NAMALWA (cell line): ENCODE measurements at places on chromosomes 2 and 18.

- DNase-seq, result no peak
These were observed 1.0 kb downstream of the AGAP1 start for GRCh38 chr2:235494716-235495372.

DNA sequence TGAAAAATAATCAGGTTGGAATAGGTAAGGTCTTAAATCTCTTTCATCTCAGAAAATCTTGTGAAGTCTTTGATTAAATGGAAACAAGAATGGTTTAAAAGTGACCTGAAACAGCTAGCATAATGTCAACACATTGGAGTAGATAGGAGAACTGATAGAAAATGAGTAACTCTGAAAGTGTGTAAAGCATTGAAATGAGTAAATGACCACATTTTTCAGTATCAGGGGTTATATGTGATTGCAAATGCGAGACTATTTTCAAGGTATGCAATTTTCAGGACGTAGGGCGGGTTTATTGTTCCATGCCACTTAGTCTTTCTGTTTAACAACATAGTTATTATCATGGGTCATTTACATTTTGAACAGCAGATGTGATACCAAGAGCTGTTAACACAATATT lies 1383.2 kb downstream of the LRP1B start:
- no peak for DNase-seq

- DNase-seq, result peak; percentile 18
These were observed 382.3 kb upstream of the CRIM1 start for GRCh38 chr2:35973132-35973736.

DNA sequence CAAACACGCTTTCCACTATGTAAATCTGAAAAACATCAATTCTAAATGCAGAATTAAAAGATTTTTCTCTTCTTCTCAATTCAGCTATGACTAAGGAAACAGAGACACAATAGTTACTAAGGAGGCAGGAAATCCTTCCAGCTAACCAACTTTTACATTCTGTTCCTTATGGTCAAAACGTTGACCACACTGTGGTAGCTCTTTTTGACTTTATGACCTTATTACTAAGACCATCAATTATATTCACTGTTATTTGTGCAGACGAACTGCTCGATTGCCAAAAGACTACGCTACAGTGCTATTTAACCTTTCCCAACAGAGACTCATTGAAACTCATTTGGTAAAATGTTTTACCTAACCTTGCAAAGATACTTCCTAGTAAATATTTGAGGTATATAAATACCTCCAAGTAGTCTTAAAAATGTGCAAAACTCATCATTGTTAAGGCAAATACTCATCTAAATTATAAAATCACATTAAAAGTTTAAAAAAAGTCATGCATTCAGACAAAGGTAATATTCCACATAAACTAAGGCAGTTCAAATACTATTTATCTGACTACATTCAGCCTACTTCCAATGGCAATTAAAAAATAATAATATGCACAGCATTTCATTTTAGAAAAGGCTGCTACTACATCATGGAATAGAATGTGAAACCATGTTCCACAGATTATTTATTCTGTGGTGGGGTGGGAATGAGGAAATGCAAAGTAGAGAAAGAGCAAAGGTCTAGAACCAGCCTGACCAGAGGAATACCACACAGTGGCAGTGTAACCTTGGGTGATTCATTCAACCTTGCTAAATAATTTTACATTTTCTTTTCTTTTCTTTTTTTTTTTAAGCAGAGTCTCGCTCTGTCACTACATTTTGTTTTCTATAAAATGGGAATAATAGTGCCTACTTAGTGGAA lies 139.9 kb downstream of the THADA start:
- DNase-seq, result no peak

GRCh38 chr18:36326771-36327170 lies 29.3 kb downstream of the FHOD3 start:
- no peak for DNase-seq

DNA sequence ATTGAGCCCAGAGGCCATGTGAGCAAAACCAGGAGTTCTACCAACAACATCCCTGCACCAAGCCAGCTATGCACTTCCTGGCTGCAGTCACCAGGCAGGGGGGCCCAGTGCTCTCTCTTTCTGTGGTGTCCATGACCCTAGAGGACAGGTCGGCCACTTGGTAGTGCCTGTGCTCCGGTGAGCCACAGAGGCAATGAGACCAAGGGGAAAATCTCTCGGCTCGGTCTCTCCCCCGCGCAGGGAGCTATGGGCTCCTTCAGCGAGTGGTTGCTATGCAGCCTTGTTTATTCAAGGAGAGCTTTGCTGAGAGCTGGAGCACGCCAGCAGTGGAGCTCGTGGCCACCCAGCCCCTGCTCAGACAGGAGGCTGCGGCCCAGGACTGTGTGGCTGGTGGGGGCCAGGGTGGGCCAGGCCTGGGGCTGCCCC lies at the start of gene TOGARAM2:
TSS of gene TOGARAM2 (plus strand) at position 283 of the 426 bp plus-strand sequence. CDS start 13,537 bp downstream, outside the sequence.
- no peak for DNase-seq

- DNase-seq, result no peak
These were observed 134.1 kb upstream of the ITGB6 start for GRCh38 chr2:160334028-160334741.

DNA sequence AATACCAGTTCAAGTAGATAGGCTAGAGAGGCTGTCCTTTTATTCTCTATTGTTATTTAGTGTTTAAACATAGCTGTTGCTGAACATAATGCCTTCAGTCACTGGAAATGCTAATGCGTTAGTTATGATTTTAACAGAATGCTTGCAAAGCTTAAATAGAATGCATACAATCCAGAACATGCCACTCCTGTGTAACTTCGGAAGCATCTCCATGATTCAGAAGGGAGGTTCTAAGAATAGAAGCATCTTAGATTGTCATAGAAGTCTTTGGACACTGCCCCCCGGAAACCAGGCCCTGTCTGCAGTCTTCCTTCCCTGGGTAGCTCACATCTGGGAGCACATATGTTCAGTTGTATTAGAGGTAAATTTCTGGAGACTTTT lies 73.2 kb downstream of the ZNF532 start:
- no peak for DNase-seq

DNA sequence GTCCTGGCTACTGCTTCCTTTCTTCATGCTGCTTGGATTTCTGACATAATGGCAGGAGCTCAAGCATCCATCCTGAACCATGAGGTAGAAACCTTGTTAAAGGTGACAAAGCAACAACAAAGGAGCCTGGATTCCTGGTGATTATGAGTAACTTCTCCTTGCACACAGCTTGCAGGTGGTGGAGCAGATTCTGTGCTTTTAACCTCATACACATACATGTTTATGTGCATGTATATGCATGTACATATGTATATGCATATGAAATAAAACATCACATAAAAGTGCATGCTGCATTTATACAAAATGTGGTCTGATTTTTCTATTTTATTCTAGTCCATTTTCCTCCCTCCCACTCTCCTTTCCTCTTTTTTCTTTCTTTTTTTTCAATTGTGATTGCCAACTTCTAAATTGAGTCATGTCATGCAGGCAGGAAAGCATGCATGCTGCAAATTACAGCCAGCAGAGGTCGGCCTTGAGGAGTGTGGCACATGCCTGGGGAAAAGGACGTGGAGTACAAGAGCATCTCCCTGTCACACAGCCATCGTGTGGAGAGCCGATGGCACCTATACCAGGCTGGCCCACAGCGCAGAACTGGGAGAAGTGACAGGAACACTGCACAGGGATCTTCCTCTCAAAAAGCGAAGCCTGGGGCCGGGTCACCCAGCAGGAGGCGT lies 17.9 kb downstream of the LCT start:
- peak; percentile 22 for DNase-seq
